ENCODE measurements at places on chromosomes 13 and 19.

DNA sequence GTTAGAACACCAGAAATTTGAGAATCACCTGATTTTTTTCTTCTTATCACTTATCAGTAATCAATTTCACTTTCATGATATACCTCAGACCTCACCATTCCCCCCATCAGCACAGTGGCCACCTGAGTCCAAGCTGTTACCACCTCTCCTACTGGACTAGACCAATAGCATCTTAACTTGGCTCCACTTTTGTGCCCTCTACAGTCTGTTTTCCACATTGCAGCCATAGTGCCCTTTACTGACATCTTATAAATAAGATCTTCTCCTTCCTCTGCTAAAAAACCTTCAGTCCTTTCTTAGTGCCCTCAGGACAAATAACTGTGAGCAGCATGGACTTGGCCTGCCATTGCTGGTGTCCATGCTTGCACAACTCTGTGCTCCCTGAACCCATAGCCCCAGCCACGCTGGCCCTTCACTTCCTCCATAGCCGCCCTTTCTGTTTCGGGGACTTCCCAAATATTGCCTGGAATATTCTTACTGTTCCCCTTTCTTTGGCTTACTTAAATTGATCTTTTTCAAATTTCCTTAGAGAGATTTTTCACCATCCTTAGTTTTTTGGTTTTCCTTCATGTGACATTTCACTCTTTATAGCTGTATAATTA is 380.8 kb downstream of the LMO7 start:
- DNase-seq, result peak; percentile 51

GRCh38 chr19:32174386-32175113 is 170.9 kb upstream of the ZNF507 start:
- no peak for DNase-seq

DNA sequence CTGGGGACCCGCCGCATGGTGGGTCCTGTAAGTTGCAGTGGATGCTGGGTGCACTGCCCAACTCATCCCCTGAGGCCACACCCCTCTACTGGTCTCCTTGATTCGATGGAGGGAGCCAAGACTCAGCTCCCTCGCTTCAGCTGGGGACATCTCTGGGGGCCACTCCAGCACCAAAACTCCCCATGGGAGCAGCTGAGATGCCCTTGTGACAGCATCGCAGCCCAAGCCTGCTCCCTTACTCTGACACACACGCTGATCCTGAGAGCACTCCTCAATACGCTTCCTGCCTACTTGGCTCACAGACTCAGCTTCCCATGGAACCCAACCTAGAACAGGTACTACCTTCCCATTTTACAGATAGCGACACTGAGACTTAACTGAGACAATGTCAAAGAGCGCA is 56.2 kb downstream of the PEPD start:
- no peak for DNase-seq

DNA sequence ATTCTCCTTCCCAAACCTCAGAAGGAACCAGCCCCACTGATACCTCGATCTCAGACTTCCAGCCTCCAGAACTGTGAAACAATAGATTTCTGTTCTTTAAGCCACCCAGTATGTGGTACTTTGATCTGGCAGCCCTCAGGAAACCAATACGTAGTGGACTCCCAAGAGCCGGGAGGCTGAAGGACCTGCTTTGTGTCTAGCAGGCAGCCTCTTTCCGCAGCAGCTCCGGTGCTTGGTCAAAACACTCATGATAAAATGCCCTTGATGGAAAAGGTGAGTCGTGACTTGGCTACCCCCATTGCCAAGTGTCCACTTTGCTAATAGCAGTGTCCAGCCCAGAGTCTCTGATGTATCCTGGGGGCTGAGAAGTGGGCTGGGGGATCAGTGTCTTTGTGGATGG is 158.8 kb upstream of the TMTC4 start:
- no peak for DNase-seq

DNA sequence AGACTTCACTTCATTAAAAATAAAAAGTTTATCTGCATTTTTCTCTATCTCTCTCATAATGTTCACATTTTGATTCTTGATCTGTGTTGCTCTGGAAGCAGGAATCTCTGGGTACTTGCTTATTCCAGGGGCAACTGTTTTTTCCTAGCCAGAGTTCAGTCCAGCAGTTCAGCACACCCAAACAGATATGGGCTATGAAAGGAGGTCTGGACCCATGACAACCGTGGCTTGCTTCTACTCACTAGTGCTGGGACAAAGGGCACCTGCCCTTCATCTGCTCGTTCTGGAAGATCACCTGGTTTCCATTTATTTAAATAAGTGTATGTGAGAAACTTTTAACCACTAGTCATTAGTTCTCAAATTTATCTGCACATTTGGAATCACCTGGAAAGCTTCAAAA is 36.0 kb downstream of the POLR1D start:
- no peak for DNase-seq

DNA sequence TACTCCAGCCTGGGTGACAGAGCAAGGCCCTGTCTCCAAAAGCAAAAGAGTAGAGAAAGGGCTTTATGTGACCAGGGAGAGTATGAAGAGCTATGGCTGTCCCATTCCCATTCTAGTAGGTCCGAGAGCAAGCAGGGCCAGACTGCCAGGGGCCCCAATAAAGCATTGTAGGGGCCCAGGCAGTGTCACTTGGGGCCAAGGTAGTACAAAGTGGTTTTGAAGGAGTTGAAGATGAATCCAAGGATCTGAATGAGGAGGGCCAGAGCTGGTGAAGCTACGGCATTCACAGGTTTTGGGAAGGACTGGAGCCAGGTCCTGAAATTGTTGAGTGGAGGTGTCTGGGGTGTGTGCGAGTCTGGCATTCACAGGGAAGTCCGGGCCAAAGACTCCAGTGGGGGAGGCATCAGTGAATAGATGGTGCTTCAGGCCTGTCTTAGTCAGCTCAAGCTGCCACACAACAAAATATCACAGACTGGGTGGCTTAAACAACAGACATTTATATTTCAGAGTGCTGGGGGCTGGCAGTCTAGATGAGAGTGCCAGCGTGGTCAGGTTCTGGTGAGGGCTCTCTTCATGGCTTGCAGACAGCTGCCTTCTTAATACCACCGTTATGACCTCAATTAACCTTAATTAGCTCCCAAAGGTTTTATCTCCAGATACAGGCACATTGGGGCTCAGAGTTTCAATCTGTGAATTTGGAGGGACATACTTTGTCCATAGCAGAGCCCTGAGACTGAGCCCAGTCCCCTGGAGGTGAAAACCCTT is 9.9 kb downstream of the NACC1 start:
- no peak for DNase-seq

DNA sequence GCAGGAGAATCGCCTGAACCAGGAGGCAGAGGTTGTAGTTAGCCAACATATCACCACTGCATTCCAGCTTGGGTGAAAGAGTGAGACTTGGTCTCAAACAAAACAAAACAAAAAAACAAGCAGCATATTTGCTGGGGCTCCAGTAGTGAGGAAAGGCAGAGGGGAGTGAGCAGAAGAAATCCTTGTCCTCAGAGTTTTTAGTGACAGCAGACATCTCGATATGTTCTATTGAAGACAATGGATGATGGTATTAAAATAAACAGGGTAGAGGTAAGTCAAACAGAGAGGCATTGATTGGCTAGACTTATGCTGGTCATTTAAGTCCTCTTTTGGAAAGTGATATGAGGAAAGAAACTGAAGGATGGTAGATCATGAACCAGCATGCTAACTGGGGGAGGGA is 19.0 kb downstream of the NLRP7 start:
- DNase-seq, result no peak

- no peak for DNase-seq
Measured at GRCh38 chr13:40313269-40314200, 352.9 kb downstream of the FOXO1 start.

DNA sequence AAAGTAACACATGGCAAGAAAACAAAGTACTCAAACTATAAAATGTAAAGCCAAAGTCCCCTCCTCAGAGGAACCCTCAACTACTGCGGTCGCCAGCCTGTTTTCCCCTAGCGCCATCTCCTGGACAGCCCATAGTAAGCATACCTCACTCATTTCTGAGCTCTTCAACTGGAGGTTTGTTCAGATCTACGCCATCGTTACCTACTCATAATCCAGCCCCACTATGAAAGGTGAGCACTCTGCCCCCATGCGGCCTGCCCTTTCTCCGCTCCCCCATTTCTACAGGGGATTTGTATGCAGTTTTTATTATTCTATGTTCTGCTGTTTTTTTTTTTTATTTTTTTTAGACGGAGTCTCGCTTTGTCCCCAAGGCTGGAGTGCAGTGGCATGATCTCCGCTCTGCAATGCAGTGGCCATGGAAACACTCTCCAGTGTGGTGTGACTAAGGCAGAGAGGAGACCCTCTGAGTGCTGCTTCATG is 26.2 kb downstream of the OPA3 start:
- peak; percentile 74 for DNase-seq

DNA sequence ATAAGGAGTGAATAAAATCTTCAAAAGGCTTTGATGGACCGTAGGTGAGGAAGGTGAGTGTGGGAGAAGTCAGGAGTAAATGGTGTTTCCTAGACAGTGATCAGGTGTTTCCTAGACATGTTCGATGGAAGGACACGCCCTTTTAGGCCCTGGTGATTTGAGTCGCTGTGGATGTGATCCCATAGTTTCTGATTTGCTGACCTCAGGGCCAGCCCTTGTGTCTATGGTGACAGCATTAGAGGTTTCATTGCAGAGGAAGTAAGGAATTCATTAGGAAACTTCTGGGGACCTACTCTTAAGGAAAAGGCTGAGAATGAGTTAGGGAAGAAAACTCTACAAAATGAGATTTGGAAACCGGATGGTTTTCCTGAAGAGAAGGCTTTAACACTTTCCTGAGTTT is 31.5 kb upstream of the RNF113B start:
- DNase-seq, result no peak

DNA sequence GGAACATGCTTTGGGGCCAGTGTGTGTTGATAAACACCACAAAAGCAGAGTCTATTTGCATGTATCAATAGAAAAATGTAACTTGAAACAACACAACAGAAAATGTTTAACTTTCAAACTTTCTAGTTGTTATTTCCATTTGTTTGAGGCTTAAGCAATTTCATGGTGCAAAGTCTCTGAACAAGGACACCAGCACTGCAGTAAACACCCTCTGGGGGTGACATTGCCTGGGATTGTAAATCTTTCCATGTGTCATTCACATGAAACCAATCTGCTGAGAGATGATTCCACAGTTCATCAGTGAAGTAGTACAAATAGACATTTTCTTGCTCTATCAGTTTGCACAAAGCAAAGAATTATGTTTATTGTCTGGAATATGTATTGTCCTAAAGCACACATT is 124.5 kb downstream of the ITGBL1 start:
- no peak for DNase-seq

- no peak for DNase-seq
Measured at GRCh38 chr13:90205911-90206310, 1141.6 kb upstream of the MIR17HG start.

DNA sequence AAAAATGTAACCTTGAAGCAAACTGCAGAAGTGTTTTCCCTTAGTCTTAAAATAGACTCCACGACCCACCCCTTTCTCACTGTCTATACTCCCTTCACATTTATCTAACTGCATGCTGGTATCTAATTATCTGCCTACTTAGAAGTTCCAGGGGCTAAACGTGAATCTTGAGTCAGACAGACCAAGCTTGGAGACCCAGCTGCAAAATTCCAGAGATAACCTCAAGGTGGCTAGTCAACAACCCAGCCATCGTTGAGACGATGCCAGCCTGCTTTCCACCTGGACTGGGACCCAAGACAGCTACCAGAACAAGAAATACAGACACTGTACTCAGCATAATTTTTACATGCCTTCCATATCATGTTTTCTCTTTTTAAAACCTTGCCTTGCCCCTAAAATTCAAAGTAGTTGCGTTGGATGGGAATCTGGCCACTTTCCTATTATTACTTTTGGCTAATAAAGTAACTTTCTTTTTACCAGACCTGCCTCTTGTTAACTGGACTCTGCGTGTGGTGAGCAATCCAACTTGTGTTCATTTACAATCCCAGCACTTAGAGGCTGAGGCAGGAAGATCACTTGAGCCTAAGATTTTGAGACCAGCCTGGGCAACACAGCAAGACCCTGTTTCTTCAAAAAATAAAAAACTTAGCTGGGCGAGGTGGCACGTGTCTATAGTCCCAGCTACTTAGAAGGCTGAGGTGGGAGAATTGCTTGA is 82.3 kb downstream of the CDADC1 start:
- DNase-seq, result no peak

GRCh38 chr13:36683701-36684100 is 9.9 kb downstream of the SERTM1 start:
- DNase-seq, result no peak

GRCh38 chr13:64723724-64724123 is 2506.4 kb downstream of the PCDH9 start:
- no peak for DNase-seq

- no peak for DNase-seq
Measured at GRCh38 chr13:20428666-20429644, 96.7 kb downstream of the CRYL1 start.

DNA sequence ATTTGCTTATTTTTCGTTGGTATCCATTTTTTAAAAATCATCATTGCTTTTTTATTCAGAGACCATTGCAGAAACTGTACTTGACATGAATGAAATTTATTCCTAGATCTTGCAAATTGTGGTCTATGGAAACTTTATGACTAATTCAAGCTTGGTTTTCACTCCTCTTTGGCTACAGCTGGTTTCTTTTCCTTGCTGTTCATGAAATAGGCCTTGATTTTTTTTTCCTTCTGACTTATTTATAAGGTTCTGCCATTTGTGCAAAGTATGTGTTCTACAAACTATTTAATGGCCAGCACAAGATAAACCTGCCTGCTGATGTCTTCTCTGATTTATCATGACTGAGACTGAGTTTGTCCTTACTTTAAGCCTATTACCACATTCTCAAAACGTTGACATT is 764.0 kb upstream of the SLITRK5 start:
- no peak for DNase-seq

- no peak for DNase-seq
Measured at GRCh38 chr19:46861691-46862502, 1.1 kb downstream of the ARHGAP35 start.

DNA sequence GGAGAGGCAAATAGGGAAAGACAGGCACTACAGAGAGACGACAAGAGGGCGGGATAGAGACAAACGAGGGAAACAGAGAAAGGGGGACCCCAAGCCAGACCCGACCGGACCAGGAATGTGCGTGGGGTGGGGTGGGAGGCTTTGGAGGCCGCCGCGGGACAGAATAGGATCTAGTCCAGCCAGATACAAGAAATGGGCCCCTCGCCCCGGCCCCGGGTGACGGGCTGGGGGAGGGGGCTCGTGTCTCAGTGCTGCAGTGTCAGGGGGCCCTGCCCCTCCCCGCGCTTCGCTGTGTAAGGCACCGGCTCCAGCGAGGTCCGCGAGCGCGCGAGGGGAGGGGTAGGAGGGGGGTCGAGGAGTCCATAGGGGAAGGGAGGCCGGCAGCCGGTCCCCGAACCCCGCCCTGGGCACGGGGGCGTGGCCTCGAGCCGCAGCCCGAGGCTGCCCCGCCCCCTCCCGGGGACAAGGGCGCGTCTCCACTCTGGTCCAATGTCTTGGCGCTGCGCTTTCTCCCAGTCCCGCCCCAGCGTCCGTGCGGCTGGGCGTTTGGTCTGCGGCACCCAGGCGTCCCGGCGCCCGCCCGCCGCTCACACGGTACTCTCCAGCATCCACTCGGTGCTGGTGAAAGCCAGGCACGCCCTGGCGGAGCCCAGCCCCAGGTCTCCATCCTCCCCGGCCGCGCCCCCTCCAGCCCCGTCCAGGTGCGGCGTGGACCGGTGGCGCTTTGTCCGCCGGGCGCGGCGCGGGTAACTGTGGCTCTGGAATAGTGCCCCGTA is 11.0 kb downstream of the IFNL1 start:
- DNase-seq, result no peak

All from endothelial cell (in vitro differentiated cells).